Activated T-cell treated with anti-CD3 and anti-CD28 coated beads for 1 hour (primary cell): ENCODE measurements at places on chromosomes 2 and 18.

GRCh38 chr2:149058936-149059335, 20.4 kb downstream of the LYPD6B start:
- no peak for DNase-seq

DNA sequence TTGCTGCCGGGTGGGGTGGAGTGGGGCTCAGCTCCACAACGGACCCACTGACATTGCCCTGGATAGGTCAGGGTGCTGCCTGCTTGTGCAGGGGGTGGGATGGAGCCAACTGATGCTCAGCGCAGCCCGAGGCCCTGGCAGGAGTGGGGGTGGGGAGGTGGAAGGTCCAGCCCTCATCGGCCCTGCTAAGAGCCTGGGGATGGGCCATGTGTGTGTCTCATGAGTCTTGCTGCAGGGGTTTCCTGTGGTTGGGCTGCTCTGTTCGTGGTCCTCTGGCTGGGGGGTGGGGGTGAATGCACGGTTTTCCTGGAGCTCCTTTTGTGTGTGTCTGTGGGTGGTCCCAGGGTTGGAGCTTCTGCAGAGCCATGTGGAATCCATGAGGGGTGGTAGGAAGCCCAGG, 39.4 kb upstream of the GALR1 start:
- no peak for DNase-seq

- no peak for DNase-seq
These were observed 31.4 kb upstream of the ZNG1B start for GRCh38 chr2:113406114-113406513.

DNA sequence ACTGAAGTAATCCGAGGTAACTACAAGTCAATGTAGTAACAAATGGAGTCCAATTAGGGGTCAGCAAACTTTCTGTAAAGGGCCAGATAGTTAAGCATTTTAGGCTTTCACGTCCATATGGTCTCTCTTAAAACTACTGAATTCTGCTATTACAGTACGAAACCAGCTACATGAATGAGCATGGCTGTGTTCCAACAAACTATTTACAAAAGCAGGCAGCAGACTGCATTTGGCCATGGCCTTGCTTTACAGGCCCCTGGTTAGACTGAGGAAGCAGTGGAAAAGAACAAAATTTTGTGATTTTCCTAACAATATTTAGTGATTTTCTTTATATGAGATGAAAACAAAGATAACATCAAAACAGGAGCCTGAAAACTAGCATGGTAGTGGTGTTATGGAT, 64.0 kb downstream of the RTN4 start:
- no peak for DNase-seq

DNA sequence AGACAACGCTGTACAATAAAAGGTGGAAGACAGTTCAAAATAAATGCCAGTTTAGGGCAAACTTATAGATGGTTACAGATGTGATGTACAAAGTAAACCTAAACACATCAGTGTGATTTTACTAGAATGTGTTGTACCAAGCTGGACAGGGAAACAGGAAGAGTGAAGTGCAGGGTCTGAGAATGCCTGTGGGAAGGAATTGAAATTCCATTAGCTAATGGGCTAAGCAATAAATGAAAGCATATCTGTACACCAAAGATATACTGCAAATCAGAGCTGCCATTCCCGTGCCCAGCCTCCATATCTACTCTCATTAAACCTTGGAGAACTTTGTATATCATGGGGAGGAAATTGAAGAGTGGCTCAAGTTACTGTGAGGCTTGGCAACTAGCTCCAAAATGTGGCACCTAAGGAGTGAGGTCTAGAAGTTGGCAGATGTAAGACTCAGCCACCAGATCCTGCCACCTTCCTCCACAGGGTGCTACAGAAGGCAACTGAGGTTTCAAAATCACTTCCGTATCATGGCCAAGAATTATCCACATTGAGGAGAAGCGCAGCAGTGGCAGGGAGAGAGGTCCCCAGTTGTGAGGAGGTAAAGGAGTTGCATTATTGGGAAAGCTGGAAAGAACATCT, 277.8 kb downstream of the TCF4 start:
- no peak for DNase-seq

- DNase-seq, result no peak
These were observed 80.6 kb upstream of the CCDC195 start for GRCh38 chr2:224796695-224797305.

GRCh38 chr2:232479341-232480200, 8.1 kb downstream of the ECEL1 start:
- no peak for DNase-seq

GRCh38 chr18:76468345-76469304, 26.4 kb downstream of the ZNF516 start:
- no peak for DNase-seq

DNA sequence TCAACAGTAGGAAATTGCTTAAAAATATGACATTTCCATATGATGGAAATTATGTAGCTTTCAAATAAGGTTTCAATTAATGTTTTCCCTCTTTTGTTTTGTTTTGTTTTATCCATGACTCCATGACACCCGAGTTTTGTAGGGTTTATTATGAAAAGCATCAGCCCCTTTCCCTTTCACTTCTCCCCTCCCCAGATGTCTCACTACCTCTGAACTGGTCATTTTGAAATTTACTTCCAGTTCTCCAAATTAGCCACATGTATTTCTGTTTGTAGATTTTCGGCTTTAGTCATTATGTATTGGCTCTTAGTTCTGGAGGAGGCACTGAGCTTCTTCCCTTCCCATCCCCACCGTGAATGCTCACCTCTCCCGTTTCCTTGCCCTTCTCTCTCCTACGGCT, 18.6 kb upstream of the VPS4B start:
- no peak for DNase-seq
